Prostate gland (tissue), 2 donors: ENCODE measurements at places on chromosomes 12 and 14.

DNA sequence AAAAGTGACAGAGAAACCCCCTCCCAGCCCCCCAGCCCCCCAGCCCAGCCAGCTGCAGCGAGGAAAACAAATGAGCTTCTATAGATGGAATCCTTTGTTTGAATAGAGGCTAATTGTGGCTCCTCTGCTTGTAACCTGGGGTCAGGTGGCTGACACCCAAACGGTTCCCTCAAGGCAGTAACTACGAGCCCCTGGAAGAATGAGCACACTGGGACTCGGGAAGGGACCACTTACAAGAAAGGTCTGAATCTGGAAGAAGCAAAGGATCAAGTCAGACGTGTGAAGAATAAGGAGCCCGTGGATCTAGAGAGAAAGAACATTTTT lies 108.7 kb upstream of the FUT8 start:
- no peak overlapping the region for H3K27ac ChIP-seq
- H3K4me3 ChIP-seq, result no peak overlapping the region
- H3K36me3 ChIP-seq, result no peaks in the 10 kb centered on the region
- DNase-seq, result no peak
- no peaks in the 10 kb centered on the region for H3K4me1 ChIP-seq

DNA sequence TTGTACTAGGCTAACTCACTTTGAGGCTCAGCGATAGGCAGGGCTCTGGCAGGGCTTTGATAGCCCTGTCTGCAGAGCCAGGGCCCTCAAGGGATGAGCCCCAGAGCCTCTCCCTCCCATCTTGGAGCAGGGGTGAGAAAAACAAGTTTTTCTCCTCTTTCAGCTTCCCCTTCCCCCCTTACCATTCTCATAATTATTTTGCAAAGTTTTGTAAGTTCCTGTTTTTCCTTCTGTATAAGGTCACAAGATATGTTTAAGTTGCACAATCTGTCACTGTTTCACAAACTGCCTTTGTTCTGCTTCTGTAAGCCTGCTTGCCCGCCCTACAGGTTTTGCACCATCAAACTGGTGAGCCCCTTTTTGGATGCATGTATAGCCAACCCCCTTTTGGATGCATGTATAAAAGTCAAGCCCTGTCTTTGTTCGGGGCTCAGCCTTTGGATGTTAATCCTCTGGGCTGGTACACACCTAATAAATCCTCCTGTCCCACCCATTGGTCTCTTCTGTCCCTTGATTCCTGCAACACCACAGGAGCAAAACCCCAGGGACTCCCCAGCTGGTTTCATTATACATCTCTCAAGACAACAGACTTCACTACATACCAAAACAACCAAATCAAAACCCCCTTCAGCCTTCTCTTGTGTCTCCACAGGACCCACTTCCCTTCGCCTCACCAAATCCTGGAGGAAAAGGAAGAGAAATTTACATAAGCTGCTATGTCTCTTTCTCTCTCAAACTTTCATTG lies 52.5 kb upstream of the RESF1 start:
- H3K4me1 ChIP-seq, result no peaks in the 10 kb centered on the region
- no peak overlapping the region for H3K4me3 ChIP-seq
- no peak for DNase-seq
- no peaks in the 10 kb centered on the region for H3K36me3 ChIP-seq
- H3K27ac ChIP-seq, result no peak overlapping the region

DNA sequence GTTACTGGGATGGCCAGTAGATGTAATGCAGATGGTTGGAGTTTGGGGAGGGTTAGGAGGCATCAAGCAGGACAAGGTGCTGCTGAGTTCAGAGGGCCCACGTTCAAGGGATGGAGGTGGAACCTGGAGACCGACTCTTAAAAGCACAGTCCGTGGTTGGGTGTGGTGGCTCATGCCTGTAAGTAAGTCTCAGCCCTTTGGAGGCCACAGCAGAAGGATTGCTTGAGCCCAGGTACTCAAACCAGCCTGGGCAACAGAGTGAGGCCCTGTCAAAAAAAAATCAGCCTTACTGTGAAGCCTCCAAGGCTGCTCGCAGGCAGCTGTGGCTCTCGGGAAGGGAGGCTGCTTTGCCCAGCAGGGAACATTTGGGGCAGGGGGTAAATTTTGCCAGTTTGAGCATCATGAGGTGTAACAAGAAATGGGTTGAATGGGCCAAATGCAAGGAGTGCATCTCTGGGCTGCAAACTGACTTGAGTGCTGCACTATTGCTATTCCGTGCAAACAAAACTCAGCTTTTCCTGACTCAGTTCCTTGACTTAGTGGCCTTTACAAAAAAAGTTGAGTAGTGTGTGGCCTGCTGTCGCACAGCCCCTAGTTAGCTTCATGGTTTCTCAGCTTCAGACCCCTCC lies 55.0 kb downstream of the ANAPC7 start:
- peaks cover 42% of the 10 kb centered on the region for H3K4me1 ChIP-seq
- DNase-seq, result no peak
- H3K27ac ChIP-seq, result peak overlapping the region; percentile 90
- H3K27me3 ChIP-seq, result no peaks in the 10 kb centered on the region
- no peaks in the 10 kb centered on the region for H3K36me3 ChIP-seq

GRCh38 chr12:1559676-1560091 lies 34.7 kb downstream of the FBXL14 start:
- no peak overlapping the region for H3K27ac ChIP-seq
- peaks cover 6% of the 10 kb centered on the region for H3K4me1 ChIP-seq
- H3K27me3 ChIP-seq, result no peaks in the 10 kb centered on the region
- H3K36me3 ChIP-seq, result no peaks in the 10 kb centered on the region
- DNase-seq, result no peak

DNA sequence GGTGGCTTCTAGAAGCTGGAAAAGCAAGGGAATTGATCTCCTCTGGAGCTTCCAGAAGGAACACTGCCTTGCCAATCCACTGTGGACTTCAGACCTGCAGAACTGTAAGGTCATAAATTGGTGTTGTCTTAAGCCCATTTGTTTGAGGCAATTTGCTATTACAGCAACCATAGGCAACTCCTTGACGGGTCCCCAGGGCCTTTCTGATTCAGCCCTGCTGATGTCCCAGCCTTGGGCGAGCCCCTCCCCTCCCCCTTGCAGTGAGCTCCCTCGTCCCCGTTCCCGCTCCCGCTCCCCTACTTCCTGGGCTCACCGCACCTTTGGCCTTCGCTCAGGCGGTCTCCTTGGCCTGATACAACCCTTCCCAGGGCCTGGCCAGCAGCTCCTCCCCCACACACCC lies 18.9 kb upstream of the DIO3 start:
- no peaks in the 10 kb centered on the region for H3K36me3 ChIP-seq
- no peak overlapping the region for H3K4me3 ChIP-seq
- no peak overlapping the region for H3K27ac ChIP-seq
- no peak for DNase-seq
- no peaks in the 10 kb centered on the region for H3K4me1 ChIP-seq

DNA sequence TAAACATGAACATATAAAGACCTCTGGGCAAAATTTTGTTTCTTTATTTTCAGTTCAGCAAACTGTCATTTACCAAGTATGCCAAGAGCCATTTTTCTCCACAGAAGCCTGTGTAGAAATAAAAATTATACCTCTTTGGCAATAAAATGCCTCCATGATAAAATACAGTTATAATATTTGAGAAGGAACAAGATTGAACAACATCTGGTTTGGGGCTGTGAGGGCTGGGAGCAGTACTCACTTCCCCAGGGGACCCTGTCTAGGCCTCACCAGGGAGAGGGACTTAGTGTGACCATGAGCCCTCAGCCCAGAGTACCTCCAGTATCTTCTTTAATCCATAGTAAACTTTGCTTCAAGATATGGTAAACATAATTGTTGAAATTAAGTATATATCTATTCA lies 65.1 kb downstream of the DAAM1 start:
- no peaks in the 10 kb centered on the region for H3K36me3 ChIP-seq
- no peak for DNase-seq
- peak overlapping the region; percentile 59 for H3K27ac ChIP-seq

DNA sequence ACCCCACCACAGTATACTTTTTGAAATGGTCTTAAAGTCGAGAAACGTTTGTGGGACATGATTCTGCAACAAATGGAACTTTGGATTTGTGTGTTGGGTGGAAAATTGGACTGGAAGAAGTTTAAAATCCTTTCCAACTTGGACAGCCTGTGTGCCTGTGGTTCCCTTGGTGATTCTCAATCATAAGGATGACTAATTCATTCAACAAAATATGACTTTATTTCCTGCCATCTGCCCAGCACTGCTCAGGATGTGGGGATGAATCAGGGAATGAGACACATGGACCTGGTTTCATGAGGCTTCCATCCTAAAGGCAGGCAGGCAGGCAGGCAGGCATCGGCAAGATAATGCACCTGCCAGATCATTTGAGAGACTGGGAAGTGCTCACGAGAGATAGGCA lies 57.3 kb upstream of the TMEM132D start:
- DNase-seq, result no peak
- H3K4me1 ChIP-seq, result no peaks in the 10 kb centered on the region
- no peaks in the 10 kb centered on the region for H3K36me3 ChIP-seq
- H3K27me3 ChIP-seq, result no peaks in the 10 kb centered on the region
- H3K27ac ChIP-seq, result no peak overlapping the region
- H3K4me3 ChIP-seq, result no peak overlapping the region

GRCh38 chr14:98904677-98905076 lies 367.3 kb downstream of the BCL11B start:
- no peaks in the 10 kb centered on the region for H3K27me3 ChIP-seq
- DNase-seq, result no peak
- no peaks in the 10 kb centered on the region for H3K36me3 ChIP-seq
- no peak overlapping the region for H3K27ac ChIP-seq

- H3K27me3 ChIP-seq, result no peaks in the 10 kb centered on the region
- H3K36me3 ChIP-seq, result no peaks in the 10 kb centered on the region
- peak overlapping the region; percentile 97 for H3K27ac ChIP-seq
- no peak overlapping the region for H3K4me3 ChIP-seq
Measured at GRCh38 chr12:52907092-52907810, 2.4 kb upstream of the KRT8 start.

- no peak overlapping the region for H3K27ac ChIP-seq
- no peak for DNase-seq
Measured at GRCh38 chr12:62848418-62848817, 86.5 kb downstream of the PPM1H start.

GRCh38 chr12:67617629-67618028 lies 30.9 kb upstream of the DYRK2 start:
- H3K27me3 ChIP-seq, result no peaks in the 10 kb centered on the region
- no peak for DNase-seq
- H3K4me1 ChIP-seq, result no peaks in the 10 kb centered on the region
- no peaks in the 10 kb centered on the region for H3K36me3 ChIP-seq
- no peak overlapping the region for H3K4me3 ChIP-seq

DNA sequence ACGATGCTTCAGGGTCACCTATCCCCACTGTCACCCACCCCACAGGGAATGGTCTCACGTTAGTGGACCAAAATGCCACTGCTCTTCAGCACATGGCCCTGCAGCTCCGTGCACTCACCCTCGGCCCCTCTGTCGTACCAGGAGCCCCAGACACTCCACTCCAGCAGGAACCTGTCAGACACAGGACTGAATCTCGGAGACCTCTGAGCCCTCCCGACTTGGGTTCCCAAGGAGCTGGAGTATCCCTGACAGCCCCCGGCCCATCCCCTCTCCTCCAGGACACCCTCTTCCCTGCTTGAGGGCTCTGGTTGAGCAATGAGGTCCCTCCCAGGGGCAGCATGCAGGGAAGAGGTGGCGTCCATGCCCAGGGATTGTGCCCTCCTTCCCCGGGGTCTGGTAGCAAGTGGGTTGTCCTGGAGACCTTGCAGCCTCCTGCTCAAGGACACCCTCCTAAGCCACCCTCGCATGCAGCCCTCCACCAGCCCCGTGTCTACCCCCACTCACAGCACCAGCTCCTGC lies 20.4 kb upstream of the LRTM2 start:
- no peak for DNase-seq
- no peak overlapping the region for H3K4me3 ChIP-seq
- no peaks in the 10 kb centered on the region for H3K36me3 ChIP-seq
- no peaks in the 10 kb centered on the region for H3K27me3 ChIP-seq

DNA sequence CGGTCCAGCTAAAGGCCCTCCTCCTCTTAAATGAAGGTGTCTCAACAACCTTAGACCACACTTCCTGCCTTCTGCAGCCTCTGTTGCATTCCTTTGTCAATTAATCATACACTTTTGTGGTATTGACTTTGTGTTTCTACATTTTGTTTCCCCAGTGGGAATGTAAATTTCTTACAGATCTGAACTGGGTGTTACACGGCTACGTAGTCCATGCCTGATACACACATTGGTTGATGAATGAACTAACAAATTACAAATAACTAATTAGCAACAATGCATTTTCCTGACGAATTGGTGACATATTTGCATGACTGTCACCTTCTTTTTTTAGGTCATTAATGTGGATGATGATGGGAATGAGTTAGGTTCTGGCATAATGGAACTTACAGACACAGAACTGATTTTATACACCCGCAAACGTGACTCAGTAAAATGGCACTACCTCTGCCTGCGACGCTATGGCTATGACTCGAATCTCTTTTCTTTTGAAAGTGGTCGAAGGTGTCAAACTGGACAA lies 15.2 kb upstream of the CCT2 start:
- H3K27me3 ChIP-seq, result no peaks in the 10 kb centered on the region
- H3K4me3 ChIP-seq, result no peak overlapping the region
- DNase-seq, result no peak
- H3K4me1 ChIP-seq, result no peaks in the 10 kb centered on the region
- peaks cover 8% of the 10 kb centered on the region for H3K36me3 ChIP-seq

- H3K4me1 ChIP-seq, result no peaks in the 10 kb centered on the region
- peak; percentile 59 for DNase-seq
- no peak overlapping the region for H3K4me3 ChIP-seq
- no peaks in the 10 kb centered on the region for H3K36me3 ChIP-seq
- H3K27me3 ChIP-seq, result no peaks in the 10 kb centered on the region
Measured at GRCh38 chr12:107379852-107380567, 286.7 kb upstream of the CRY1 start.

GRCh38 chr14:61581955-61582615 lies 113.2 kb upstream of the HIF1A start:
- no peaks in the 10 kb centered on the region for H3K27me3 ChIP-seq
- H3K4me1 ChIP-seq, result no peaks in the 10 kb centered on the region
- no peaks in the 10 kb centered on the region for H3K36me3 ChIP-seq
- no peak overlapping the region for H3K27ac ChIP-seq

GRCh38 chr12:106248846-106249371 lies 1.1 kb upstream of the CKAP4 start:
- peak overlapping the region; percentile 83 for H3K4me3 ChIP-seq
- H3K4me1 ChIP-seq, result peaks cover 8% of the 10 kb centered on the region
- no peaks in the 10 kb centered on the region for H3K27me3 ChIP-seq
- peak overlapping the region; percentile 96 for H3K27ac ChIP-seq

GRCh38 chr12:104599272-104600035 lies 142.7 kb downstream of the CHST11 start:
- no peak overlapping the region for H3K27ac ChIP-seq
- DNase-seq, result no peak
- H3K4me1 ChIP-seq, result no peaks in the 10 kb centered on the region
- no peak overlapping the region for H3K4me3 ChIP-seq
- no peaks in the 10 kb centered on the region for H3K36me3 ChIP-seq

- peaks cover 24% of the 10 kb centered on the region for H3K4me1 ChIP-seq
- peak; percentile 31 for DNase-seq
- H3K4me3 ChIP-seq, result no peak overlapping the region
- H3K36me3 ChIP-seq, result no peaks in the 10 kb centered on the region
- H3K27ac ChIP-seq, result peak overlapping the region; percentile 80
- no peaks in the 10 kb centered on the region for H3K27me3 ChIP-seq
Measured at GRCh38 chr14:68506021-68506644, 286.7 kb downstream of the ZFP36L1 start.

GRCh38 chr12:21509768-21510167 lies 8.2 kb downstream of the GOLT1B start:
- DNase-seq, result no peak
- H3K27ac ChIP-seq, result no peak overlapping the region
- no peaks in the 10 kb centered on the region for H3K36me3 ChIP-seq

- H3K27ac ChIP-seq, result no peak overlapping the region
- H3K36me3 ChIP-seq, result no peaks in the 10 kb centered on the region
- DNase-seq, result no peak
- H3K27me3 ChIP-seq, result no peaks in the 10 kb centered on the region
- H3K4me3 ChIP-seq, result no peak overlapping the region
Measured at GRCh38 chr12:106973545-106973944, 13.4 kb downstream of the MTERF2 start.
